Stimulated activated CD8-positive, alpha-beta memory T cell treated with anti-CD3 and anti-CD28 coated beads, Interleukin-15, amount 100 ng/mL, for 24 hours (primary cell): ENCODE measurements at places on chromosomes 5 and 9.

DNA sequence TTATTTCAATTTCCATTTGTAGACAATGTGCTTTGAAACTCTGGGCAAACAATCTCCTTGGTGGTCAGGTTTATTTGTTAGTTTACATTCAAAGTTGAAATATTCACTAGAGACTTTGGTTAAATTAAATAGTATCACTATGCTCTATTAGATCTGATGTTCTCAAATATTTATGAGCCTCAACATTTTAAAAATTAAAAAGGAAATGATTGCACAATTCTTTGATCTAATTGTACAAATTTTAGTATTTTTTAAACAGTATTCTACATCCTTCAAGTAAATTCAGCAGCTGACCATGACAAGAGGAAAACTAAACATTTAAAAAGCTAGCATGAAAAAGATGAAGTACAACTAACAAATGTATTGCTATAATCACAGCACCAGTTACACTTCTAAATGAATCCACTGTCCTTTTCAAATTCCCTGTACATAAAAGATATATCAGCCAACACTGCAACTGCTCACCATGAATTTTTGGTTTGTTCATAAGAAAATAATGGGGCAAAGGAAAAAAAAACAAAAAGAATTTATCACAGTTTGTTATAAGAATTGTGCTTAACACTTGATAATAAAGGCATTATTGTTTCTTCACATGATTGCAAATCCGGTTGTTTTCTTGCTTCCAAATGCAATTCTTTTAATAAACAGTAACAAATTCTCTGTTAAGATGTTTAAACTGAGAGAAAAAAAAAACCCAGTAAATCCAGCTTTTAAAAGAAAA, 10.7 kb downstream of the SETD9 start:
- no peak for DNase-seq

DNA sequence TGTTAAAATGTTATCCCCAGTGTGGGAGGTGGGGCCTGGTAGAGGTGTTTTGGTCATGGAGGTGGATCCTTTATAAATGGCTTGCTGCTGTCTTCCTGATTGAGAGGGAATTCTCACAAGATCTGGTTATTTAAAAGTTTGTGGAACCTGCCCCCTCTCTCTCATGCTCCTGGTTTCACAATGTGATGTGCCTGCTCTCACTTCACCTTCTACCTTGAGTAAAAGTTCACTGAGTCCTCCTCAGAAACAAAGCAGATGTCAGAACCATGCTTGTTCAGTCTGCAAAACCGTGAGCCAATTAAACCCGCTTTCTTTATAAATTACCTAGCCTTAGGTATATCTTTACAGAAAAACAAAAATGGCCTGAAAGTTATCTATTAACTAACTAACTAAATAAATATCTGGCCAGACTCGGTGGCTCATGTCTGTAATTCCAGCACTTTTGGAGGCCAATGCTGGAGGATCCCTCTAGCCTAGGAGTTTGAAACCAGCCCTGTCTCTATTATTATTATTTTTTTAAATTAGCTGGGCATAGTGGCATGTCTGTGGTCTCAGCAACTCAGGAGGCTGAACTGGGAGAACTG, 1067.4 kb downstream of the CDH9 start:
- DNase-seq = no peak

GRCh38 chr9:127785023-127785932, 556 bp upstream of the CDK9 start:
- peak; percentile 79 for DNase-seq

DNA sequence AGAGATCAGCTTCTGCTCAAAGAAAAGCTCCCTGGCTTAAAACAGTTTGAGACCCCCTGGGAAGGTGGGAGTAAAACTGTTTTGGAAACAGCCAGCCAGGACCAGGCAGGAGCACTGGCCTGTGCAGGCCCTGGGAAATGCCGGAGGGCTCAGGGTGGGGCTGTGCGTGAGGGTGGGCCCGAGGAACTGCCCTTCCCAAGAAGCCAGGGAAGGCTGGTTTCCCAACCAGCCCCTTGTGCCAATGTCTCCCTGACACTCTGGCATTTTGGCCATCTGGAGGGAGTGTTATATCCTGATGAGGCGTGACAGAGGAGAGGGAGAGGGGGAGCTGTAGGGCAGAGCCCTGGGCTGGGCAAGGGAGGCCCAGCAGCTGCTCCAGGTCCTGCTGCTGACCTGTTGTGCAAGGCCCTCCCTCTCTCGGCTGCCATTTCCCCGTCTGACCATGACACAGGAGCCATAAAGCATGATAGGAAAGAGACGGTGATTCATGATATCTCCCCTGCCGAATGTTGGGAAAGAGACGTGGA, 16.1 kb downstream of the OLFML2A start:
- DNase-seq = no peak

GRCh38 chr5:69343083-69343482, 10.5 kb upstream of the CCDC125 start:
- DNase-seq = no peak

GRCh38 chr9:130433168-130433946, 11.4 kb upstream of the ASS1 start:
- peak; percentile 23 for DNase-seq

- DNase-seq = no peak
These were observed 28.7 kb downstream of the TLE4 start for GRCh38 chr9:79600466-79600865.

DNA sequence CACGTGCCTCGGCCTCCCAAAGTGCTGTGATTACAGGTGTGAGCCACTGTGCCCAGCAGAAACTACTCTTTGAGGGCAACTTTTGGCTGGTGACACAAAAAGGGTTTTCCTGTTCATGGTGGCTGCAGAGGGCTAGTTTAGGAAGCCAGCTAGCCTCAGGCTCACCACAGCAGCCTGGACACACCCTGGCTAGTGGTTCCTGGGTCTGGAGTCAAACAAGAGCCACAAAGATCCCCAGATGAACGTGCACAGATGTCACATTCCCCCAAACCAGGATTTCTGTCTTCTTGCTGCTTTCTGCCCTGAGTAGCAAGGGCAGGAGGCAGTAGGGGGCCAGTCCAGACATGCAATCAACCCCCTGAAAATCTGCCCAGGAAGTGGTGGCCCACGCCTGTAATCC, 6.8 kb downstream of the HBEGF start:
- no peak for DNase-seq

- DNase-seq = no peak
These were observed 48.7 kb upstream of the HOMER1 start for GRCh38 chr5:79562351-79563246.

GRCh38 chr5:176630681-176631222, 277 bp downstream of the EIF4E1B start:
- DNase-seq = no peak

DNA sequence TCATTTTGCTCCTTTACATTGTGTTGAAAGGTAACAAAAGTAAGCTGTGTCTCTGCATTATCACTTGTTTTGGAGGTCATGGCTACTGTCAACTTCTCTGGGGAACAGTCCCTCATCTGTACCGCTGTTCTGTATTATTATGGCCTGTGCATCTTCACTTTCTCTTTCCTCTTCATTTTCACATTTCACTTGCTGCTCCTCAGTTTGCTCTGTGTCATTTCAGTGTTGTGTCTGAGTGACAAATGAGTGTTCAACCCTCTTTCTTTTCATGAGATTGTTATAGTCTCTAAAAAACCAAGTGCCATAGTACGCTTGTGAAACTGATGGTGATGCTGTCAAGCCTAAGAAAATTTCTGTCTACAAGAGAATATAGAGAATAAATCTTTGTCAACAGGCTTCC, 122.0 kb upstream of the FER start:
- no peak for DNase-seq

DNA sequence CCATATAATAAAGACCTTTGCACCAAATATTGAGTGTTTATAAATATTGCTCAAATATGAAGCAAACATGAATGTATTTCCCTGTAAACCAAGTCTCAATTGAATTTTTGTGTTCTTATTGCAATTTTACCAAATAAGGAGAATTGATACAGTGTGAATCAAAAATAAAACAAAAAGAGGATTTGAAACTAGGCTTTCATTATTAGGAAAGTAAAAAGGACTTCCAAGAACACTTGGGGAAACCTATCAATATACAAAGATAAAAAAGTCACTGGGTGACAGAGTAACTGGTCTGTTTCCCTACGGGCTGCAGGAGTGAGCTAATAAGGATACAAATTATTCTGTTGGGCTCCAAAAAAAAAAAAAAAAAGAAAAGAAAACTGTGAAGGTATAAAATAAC, 44.8 kb upstream of the SNX2 start:
- no peak for DNase-seq
